ENCODE measurements at places on chromosomes 7 and 10.

GRCh38 chr10:3542185-3542611, 242.8 kb downstream of the KLF6 start:
- no peak for DNase-seq

DNA sequence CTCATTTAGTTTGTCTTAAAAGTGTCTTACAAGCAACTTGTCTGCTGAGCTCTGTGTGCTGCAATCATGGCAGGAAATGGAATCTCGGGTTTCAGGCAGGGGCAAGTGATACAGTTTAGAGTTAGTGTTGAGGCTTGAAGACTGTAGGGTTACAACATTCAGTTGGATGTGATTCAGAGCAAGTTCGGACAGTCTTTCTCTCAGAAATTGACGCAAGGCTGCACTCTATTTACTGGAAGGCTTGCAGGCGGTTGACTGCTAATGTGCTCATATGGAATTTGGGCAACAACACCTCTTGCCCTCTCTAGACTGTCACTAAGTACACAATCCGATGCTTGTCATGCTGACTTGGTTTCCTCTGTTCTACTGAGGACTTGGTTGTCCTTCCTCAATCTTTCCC, 161.7 kb upstream of the BMPER start:
- no peak for DNase-seq

DNA sequence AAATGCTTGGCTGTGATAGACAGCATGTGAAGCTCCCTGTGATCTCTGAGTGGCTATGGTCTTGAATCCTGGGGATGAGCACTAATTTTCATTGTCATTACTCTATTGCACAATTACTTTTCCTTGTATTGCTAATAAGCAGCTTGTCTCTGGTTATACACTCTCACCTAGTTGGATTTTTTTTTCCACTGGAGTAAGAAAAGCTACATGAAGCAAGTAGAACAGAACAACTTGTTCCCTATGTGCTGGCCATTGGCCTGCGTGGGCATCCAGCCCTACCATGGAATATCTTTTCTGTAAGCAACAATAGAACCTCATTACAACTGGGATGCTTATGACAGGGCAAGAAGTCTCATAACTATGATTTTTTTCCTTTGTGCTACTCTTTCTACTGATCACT, 807.4 kb downstream of the TNS3 start:
- no peak for DNase-seq

DNA sequence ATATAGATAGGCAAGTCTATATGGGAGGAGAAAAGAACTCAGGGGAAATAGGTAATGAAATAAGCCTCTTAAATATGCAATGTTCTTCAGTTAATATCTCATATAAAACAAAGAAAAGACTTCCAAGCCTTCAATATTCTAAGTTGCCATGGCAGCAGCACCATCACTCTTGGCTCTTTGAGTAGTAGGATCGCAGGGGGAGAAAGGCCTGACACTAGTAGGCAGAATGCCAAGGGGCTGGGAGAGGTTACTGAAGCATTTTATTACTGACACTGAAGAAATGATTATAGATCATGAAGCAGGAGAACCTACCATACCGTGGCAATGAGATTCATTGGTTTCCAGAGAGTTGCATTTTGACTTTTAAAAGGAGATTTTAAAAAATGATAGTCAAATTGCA, 193.9 kb downstream of the NXPH1 start:
- DNase-seq = no peak

GRCh38 chr10:12617191-12618175, 268.1 kb downstream of the CAMK1D start:
- DNase-seq = no peak

DNA sequence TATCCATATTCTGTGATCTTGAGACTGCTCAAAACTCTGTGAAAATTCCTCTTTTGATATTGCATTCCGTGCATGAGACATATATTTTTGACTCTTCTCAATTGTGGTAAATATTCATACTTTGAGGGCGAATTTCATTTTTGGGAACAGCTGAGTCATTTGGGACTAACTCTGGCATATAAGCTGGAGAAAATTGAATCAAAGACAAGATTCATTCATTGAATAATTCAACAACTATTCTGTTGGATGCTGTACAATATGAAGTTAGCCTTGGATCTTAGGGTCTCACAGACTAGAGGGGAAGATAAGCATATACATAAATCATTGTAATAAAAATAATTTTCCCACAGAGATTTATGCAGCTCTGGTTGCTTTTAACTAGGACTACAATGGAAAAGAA, 183.2 kb upstream of the NEBL start:
- DNase-seq = no peak

DNA sequence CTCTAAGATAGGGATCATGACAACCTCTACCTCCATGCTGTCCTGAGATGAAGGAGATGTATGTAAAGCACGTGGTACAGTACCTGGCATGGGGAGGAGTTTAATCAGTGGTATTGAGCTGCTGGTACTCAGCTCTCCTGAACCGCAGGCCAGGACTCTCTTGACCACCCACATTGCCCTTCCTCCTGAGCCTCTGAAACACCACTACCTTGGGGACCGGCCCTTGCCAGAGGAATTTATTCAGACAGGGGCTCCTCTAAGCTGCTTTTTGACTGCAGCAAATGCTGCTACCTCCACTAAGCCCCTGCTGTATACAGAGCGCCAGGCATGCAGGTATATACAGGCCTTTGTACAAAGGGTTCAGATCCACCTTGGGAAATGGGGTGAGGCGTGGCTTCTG, 36.7 kb downstream of the COL13A1 start:
- DNase-seq = no peak

GRCh38 chr7:72267291-72267800, 144.8 kb downstream of the CALN1 start:
- no peak for DNase-seq

DNA sequence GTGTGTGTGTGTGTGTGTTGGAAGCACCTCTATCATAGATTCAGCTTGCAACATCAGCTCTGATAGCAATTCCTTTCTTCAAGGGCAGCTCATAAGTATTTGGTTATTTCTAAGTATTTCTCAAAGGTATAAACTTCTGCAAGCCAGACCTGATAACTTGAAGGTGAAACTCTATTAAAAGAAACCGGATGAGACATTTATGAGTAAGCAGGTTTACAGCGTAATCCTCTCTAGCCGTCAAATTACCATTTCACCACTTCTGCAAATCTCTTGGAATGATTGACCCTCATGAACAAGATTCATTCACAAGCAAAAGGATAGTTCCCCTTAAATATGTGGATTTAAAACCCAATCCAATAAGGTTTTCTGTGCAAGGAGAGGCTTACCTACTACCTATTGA, 23.1 kb downstream of the PDE1C start:
- no peak for DNase-seq

DNA sequence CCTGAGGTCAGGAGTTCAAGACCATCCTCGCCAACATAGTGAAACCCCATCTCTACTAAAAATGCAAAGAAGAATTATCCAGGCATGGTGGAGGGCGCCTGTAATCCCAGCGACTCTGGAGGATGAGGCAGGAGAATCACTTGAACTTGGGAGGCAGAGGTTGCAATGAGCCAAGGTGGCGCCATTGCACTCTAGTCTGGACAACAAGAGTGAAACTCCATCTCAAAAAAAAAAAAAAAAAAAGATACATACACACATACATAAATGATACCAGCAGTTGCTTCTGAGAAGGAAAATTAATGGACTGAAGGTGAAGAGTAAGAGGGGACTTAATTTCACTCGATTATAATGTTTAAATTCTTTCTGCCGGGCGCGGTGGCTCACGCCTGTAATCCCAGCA, 40.2 kb upstream of the PAX2 start:
- no peak for DNase-seq

GRCh38 chr7:139757968-139758367, 19.8 kb downstream of the HIPK2 start:
- no peak for DNase-seq

GRCh38 chr7:120014925-120015465, 258.0 kb upstream of the KCND2 start:
- no peak for DNase-seq

DNA sequence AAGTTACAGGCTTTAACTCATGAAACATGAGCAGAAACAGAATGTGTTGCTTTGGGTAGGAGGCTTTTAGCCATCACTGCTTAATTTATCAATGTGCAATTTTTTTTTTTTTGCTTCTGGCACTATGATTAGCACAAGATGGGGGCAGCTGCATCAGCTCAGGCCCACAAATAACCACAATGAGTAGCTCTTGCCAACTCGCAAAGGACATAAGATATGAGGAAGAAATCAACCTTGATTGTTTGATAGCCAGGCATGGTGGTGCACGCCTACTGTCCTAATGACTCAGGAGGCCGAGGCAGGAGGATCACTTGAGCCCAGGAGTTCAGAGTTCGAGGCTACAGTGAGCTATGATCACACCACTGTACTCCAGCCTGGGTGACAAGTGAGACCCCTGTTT, 12.3 kb downstream of the NOD1 start:
- no peak for DNase-seq

DNA sequence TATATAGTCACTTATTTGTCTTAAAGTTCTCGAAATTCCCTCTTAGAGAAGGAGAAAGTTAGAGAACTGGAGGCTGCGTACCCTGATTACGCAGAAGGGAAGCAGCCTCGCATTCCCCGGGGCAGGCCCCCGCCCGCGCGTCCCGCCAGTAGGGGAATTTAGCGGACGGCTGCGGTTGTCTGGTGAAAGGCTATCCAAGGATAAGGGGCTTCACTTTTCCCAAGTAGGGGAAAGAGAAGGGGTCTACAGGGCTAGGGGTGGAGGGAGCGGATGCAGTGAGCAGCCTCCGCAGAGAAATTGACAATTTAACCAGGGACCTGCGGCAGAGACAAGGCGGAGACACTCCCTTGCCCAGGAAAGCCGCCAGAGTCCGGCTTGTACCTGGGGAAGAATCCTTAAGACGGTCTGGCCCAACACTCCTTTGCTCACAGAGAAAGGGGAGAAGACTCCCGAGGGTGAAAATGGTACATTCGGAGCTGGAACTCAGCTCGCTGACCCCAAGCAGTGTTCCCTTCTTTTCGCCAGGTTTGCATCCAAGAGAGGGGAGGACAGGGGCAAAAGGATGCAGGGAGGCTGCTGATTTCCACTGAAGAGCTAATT, 994 bp upstream of the MAGI2 start:
- no peak for DNase-seq

DNA sequence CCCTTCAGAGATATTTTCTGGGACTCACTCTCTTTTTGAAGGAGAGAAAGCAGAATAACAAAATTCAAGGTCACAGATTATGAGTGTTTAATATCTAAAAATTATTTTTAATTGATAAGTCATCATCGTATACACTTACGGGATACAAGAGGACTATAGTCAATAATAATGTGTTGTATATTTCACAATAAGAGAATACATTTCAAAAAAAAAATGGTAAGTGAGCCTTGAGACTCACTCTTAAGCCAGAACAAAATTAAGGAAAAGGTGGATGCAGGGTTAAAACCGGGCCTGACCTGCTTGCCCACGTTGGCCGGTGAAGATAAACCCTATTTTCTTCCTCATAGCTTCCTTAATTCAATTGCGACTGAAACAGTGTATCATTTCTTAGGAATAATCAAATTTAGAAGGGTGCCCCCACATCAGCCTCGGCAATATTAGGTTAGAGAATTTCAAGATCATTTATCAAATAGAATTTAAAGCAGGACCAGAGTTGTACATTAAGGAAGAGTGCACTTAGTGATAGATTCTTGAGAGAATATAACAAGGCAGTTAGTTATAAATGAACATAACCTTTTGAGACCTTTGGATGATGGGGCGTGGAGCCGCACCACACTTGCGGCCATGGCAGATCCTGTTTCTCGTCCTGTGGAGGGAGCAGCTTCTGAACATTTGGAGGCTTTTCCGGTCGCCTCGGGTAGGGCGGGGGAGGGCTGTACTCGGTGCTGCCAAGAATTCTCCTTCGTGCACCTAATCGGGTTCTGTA, 321.8 kb downstream of the PAXIP1 start:
- DNase-seq = no peak

- DNase-seq = no peak
Measured at GRCh38 chr10:126163506-126163905, 224.8 kb downstream of the ADAM12 start.

GRCh38 chr10:44923611-44924010, 12.5 kb downstream of the TMEM72 start:
- no peak for DNase-seq

GRCh38 chr10:65501259-65501658, 1424.6 kb upstream of the LRRTM3 start:
- DNase-seq = no peak

GRCh38 chr10:87546210-87546609, 41.5 kb downstream of the MINPP1 start:
- no peak for DNase-seq

DNA sequence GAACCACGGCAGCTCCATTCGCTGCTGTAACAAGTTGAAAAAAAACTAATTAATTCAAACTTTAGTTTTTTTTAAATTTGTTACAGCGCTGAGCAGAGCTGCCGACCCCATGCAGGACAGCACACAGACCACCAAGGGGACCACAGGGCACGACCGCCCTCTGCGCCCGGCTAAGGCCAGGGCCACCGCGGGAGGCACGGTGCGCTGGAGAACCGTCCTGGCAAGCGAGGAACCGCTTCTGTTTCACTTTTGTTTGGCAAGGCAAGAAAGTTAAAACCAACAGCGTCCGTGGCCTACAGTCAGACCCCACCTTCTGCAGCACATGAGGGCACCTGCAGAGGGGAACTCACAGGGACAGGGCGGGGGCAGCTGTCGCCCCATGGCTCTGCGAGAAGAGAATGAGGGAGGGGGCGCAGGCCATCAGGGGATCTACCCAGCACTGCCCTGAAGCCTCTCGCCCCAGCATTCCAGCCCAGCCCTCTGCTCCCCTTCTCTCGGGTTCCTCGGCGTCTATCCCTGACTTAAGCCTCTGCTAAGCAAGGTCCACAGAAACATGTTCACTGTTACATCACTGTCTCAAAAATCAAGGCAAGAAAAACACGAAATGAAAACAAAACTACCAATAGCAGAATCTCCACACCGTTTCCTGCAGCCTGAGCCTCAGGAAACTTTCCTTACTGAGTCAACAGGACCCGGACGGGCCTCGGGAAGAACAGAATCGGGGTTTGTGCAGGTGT, 204.4 kb downstream of the DIP2C start:
- no peak for DNase-seq

DNA sequence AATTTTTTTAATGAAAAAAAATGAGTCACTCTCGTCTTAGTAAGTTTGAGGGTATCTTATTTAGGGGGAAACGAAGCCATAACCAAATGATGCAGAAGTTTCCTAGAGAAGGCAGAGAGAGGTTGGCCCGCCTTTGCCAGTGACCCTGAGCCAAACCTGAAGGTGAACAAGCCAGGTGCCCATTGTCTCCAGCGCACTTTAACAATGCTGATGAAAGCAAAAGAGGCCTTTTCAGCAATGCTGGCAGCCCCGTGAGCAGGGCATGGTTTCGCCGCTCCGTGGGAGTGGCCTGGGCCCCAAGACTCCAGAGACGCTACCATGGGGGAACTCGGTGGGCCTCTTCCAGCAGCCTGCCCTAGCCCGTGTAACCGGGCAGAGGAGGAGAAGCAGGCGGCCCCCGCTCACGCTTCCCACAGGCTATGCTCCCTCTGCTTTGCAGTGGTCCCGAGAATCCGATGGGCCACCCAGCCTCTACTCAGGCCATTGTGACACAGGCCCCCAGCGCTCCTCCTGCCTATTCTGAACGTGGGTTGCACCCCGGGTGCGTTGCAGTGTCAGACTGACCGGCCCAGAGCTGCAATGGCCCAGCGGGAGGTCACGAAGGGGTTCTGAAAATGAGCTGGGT, 14.0 kb upstream of the UNCX start:
- DNase-seq = no peak

GRCh38 chr7:134789967-134790685, 10.7 kb downstream of the CALD1 start:
- DNase-seq = no peak
